ENCODE measurements at places on chromosomes 16 and 17. TPM values are rescaled to one million over a fixed set of nuclear protein-coding genes. Genes with fewer than 3 reads are reported as not detected.

Gene VTN
- not detected for polyA plus RNA-seq

Gene ANKRD11
- 48.1 TPM for polyA plus RNA-seq

Gene CCDC154
- polyA plus RNA-seq: not detected

Gene FOXL1
- 0.10 TPM for polyA plus RNA-seq

Gene AATK
- 0.16 TPM for polyA plus RNA-seq

Gene CDRT15
- not detected for polyA plus RNA-seq

Gene SOST
- polyA plus RNA-seq: 0.04 TPM

Gene CFAP97D1
- not detected for polyA plus RNA-seq

Gene TBC1D3K
- not detected for polyA plus RNA-seq

Gene FBXW10B
- polyA plus RNA-seq: 4.4 TPM

Gene CRISPLD2
- polyA plus RNA-seq: 1.3 TPM

GRCh38 chr16:85187447-85187846 is 75.2 kb upstream of the CIBAR2 start:
- no peak for DNase-seq

DNA sequence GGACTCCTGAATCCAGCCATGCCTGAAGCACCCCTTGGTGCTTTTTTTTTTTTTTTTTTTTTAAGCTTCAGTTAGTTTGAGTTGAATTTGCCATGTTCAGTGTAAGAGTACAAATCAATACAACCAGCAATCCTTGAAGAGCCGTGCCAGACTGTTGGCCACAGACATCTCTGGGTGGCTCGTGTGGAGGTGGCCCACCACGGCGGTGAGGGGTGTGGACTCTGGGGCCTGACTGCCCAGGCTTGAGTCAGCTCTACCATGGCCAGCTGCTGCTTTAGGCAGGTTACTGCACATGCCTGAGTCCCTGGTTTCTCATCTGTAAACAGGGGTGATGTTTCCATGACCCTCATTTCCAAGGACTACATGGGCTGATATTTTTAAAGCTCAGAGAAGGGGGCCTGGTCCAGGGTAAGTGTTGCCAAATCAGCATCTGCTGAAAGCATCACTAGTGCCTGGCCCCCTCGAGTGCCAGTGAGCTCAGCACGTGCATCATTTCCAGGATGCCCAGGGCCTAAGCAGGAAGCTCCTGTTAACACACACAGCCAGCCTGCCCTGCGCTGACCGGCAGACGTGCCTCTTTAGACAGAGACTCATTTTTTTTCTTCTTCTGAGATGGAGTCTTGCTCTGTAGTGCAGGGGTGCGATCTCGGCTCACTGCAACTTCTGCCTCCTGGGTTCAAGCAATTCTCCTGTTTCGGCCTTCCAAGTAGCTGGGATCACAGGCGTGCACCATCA is 90.1 kb downstream of the DNAH17 start:
- DNase-seq: no peak

DNA sequence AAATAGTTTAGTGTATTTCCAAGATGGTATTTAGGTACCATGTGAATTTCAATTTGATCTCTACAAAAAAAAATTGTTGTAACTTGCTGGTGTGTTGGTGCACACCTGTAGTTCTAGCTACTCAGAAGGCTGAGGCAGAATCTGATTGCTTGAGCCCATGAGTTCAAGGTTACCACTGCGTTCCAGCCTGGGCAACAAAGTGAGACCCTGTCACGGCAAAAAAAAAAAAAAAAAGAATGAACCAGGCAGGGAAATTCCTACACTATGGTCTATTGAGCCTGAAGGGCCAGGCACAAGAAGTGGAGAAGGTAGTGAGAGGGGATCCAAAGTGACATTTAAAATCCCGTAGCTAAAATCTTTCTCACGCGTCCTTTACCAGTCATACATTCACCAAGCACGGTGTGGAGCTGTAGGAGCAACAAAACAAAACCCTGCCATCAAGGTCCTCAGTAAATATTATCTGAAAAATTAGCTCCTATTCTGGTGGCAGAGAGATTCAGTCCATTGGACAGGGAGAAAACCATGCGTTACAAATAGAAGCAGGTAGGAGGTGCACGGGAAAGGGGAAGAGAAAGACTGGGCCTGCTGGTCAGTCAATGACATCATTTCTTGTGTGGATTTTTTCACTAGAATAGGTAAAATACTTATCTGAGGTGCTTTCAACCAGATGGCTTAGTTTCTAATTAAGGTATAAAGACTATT is 27.3 kb downstream of the TXNDC11 start:
- no peak for DNase-seq

- DNase-seq: no peak
Measured at GRCh38 chr16:70432723-70433457, 6.0 kb downstream of the ST3GAL2 start.

GRCh38 chr16:20857281-20857680 is 42.9 kb downstream of the DCUN1D3 start:
- DNase-seq: no peak

DNA sequence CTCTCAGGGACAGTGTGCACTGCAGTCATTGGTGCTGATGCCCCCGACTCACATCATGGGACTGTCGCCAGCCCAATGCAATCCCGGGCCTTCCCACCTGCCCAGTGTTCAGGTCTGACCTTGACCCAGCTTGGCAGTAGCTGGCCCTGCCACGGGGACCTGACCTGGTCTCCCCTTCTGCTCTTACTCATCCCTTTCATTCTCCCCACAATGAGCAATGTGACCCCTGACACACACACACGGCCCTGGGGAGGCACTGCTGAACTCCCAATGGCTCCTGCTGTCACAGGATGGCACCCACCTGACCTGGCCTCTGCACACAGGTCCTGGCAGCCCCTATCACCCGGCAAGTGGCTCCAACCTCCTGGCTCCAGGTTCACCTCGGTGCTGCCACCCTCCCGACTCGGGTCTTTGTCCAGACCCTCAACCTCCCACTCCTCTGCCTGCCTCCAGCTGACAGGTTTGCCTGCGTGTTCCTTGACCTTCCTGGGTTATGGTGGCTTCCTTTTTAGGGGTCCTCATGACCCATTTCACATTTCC is 6.6 kb downstream of the CD300C start:
- DNase-seq: no peak

DNA sequence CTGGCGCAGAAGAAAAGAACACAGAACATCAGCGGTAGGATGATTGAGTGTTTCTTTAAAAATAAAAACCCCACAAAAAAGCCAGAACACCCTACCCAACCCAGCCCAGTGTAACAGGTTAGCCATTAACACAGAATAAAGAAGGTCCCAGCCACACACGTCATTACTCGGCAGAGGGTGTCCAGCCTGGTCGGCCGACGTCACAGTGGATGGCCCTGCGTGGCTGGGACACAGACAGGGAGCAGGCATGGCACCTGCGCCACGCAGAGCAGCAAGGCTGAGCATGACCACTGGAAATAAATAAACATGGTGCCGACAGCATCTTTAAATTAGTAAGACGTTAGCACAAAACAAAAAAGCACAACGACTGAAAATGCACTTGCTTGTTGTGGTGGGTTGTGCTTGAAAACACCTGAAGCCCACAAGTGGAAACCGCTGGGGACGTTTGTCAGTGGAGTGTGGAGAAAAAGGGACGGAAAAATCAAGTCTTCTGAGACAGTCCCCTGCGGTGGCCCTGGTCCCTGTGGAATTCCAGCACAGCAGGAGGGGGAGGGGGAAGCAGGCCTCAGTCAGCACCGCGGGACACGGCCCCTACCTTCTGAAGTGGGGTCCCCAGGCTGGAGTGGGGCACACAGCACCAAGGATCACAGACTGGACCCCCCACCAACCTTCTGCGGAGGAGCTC is 39.2 kb downstream of the SLC7A5 start:
- DNase-seq: no peak

- no peak for DNase-seq
Measured at GRCh38 chr17:70030371-70030770, 44.7 kb upstream of the KCNJ16 start.

- DNase-seq: no peak
Measured at GRCh38 chr17:40323391-40324381, 14.7 kb downstream of the RARA start.

DNA sequence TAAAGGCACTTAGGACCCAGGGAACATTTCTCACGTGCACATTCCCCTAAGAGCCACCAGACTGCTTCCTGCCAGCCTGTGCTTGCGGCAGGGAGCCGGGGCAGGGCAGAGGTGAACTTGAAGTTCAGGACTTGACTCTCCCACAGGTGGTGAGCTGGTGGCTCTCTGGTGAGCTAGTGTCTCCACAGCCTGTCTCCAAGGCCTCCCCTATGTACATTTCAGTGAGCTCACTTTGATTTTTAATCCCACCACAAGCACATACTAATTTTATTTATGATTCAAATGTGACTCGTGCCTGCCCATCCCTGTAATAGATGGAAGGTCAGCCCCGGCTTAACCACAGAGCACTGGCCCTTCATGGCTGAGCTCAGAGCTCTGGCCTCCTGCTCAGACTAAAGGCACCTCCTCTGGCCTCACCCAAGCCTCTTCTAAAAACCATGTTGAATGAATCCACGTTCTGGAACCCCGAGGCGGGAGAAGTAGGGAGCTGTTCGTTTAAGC is 9.2 kb downstream of the SNN start:
- no peak for DNase-seq

DNA sequence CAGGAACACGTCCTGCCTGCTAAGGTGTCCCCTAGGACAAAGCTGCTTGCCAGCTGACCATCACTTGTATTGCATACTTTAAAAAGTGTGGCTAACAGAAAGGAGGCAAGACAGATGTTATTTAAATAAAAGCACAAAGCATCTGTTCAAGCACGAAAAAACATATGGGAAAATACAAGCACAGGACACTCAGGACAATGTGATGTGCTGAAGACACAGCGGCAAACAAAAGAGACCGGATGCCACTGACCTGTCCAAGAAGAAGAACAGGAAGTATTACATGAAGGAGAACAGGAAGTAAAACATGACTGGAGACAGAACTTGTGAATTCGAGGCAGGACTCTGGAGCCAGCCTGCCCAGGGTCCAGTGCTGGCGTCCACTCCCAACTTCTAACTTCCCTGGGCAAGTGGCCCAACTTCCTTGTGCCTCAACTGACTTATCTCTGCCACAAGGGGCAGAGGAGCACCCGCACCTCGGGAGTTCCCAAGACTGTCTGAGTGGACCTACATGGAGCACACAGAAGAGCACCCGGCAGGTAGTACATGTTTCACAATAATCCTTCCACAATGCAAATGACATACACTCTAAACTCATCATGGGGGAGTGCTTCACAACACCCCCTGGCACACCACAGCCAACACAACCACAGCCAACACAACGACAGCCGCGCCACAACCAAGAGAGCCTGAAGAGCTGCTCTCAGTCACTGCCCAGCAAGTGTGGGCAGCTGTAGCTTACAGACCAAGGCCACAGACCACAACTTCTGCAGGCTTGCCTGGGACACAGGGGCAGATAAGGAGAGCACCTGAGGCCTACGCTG is 36.6 kb downstream of the ANKRD11 start:
- DNase-seq: no peak

GRCh38 chr17:9079461-9080103 is 58.3 kb downstream of the NTN1 start:
- no peak for DNase-seq

GRCh38 chr17:2591040-2591640 is 2.3 kb upstream of the PAFAH1B1 start:
- DNase-seq: no peak

DNA sequence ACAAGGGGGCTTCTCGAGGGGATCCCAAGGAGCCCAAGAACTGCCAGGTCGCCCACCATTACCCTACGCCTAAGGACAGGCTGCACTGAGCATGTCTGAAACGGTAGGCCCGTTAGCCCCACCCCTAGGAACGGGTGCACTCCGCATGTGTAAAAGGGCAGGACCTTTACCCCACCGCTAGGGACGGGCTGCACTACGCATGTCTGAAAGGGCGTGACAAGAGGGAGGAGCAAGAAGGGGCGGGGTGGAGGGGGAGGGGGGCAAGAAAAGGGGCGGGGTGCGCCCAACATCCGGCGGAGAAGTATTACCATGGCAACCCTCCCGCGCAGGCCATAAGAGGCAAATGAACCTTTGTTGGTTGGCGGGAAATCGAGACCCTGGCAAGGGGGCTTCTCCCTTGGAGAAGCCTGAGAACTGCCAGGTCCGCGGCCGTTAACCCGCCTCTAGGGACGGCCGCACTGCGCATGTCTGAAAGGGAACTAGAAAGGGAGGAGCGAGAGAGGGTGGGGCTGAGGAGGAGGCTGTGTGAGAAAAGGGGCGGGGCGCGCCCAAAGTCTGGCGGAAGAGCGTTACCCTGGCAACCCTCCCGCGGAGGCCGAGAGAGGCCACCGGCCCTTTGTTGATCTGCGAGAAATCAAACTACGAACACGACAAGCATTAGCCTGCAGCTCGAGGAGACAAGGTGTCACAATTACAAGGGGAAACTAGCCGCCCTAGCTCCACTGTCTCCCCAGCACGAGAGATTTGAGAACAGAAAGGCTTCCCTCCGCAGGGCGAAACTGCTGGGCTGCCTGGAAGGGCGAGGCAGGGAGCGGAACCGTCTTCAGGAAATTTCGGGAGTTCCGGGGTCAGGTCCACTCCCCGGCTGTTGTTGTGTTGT is 2046.8 kb downstream of the TP53TG3F start:
- DNase-seq: no peak

- DNase-seq: no peak
Measured at GRCh38 chr16:23156110-23156509, 6.9 kb upstream of the USP31 start.

DNA sequence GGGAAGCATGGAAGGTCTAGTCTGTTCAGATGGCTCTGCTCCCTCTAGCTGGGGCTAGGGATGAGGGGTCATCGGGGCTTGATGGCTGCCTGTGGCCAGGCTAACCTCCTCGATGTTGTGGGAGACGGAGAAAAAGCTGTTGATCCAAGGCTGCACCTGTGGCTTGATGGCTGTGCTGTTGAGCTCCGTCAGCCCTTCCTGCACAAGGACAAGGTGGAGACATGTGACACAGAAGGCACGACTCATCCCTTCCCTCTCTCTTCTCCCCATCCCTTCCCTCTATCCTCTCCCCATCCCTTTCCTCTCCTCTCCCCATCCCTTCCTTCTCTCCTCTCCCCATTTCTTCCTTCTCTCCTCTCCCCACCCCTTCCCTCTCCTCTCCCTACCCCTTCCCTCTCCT is 28.2 kb downstream of the FCSK start:
- DNase-seq: no peak

DNA sequence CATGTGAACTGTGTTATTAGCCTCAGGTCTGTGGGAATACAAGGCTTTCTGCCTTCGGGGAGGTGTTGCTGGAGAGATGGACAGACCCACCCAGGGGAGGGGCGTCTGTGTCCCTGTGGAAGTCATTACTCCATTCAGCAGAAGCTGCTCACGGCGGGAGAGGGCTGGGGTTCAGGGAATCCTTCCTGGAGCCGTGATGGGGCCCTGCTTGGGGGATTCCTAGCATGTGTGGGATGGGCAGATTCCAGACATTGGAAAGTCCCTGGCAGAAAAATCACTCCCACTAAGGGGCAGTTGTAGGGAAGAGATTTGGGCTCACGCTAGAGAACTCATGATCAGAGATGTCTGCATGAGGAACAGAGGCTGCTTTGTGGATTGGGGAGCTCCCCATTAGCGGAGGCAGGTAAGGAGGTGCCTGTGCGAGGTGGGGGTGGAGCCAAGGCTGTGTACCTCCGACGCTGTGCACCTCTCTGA is 56.3 kb upstream of the IL34 start:
- no peak for DNase-seq

- DNase-seq: no peak
Measured at GRCh38 chr17:17681744-17682292, 560 bp downstream of the RAI1 start.

Measured in keratinocyte (primary cell).